NCI-H1694 treated with DMSO at 0.1 percent for 48 hours (cell line): ENCODE measurements at places on chromosomes 5 and 9.

- no peak for DNase-seq
Measured at GRCh38 chr5:97133101-97133500, 9.3 kb downstream of the LIX1 start.

- DNase-seq, result no peak
Measured at GRCh38 chr5:38598296-38598993, 42.0 kb upstream of the LIFR start.

GRCh38 chr9:18477121-18477660, 3.2 kb downstream of the ADAMTSL1 start:
- no peak for DNase-seq

GRCh38 chr9:82334286-82334685, 345.7 kb downstream of the SPATA31D1 start:
- no peak for DNase-seq

DNA sequence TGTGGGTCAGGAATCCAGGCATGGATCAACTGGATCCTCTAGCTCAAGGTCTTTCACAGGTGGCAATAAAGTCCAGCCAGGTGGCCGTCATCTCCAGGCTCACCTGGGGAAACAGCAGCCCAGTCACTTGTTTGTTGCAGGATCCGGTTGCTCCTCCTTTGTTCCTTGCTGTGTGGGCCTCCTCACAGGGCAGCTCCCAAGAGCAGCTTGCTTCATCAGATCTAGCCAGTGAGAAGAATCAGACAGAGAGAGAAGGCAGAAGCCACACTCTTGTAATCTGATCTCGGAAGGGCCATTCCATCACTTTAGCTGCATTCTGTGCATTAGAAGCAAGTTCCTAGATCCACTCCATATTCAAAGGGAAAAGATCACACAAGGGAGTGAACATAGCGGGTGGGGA, 3.2 kb upstream of the HSD17B3 start:
- DNase-seq, result no peak

- DNase-seq, result no peak
Measured at GRCh38 chr5:92559331-92559730, 1021.7 kb downstream of the NR2F1-AS1 start.

DNA sequence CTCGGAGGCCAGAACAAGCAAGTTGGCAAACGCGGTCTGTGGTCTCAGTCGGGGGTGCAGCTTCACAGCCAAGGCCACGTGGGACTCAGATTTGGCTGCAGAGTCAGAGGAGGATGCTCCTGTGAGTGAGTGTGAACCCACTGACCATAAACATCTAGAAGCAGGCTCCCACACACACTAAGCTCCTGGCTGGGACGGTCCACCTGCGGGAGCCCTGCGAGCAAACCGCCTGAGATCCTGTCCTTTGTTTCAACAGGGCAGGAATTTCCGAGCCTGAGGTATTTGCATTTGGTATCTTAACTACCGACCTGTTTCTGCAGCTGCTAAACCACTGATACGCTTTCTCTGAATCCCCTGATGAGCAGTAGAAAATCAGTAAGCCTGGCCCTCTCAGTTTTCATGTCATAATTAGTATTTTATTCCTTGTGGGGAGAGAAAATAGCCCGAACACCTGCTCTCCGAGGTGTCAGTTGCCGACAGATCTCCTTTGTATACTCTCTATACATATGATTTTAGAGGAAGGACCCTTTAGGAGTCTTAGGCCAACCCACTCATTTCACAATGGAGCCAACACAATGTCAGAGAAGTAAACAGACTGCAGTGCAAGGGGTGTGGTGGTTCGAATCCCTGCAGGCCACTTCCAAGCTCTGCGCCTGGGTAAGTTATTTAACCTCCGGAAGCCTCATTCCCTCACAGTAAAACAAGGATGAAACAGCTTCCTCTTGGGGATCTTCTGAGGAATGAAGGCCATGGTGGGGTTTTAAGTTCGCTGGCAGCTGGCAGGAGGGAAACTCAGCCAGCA, 40.9 kb upstream of the PWWP2A start:
- no peak for DNase-seq

- DNase-seq, result no peak
Measured at GRCh38 chr9:124975131-124975530, 34.2 kb upstream of the GOLGA1 start.

- DNase-seq, result no peak
Measured at GRCh38 chr5:10335711-10336470, 17.6 kb upstream of the MARCHF6 start.

DNA sequence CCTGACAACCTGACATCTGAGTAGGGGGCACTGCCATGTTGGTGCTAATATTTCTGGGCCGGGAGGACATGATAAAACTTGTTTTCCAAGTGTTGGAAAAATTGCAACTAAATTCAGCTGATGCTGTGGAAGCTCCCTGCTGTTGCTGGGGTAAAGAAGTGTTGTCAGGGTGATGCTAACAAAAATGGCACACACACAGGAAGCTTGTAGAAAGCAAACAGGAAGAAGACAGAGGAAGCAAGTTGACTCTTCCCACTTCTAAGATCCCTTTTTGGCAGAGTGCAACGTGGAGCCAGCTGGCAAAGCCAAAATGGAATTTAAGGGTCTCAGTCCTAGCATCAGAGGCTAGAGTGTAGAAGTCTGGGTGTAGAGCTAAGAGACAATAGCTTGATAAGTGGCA, 11.3 kb upstream of the RIOK2 start:
- DNase-seq, result no peak
